ENCODE measurements at places on chromosomes 7 and 10.

DNA sequence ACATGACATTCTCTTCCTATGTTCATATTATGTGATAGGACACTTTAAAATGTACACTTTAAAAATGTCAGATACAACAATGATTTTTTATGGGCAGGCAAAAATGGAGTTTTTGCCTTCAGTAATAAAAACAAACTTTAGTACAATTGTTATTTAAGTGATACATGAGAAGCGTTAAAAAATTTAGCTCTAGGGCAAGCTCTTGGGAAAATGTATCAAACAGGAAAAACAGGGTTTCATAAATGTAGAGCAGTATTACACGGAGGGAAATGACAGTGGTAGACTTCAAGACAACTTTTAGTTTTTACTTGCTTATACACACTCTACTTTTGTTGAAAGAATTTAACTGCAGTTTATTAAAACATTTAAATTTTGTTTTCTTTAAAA is 1.5 kb downstream of the FHIP2A start:
- no peak for DNase-seq

DNA sequence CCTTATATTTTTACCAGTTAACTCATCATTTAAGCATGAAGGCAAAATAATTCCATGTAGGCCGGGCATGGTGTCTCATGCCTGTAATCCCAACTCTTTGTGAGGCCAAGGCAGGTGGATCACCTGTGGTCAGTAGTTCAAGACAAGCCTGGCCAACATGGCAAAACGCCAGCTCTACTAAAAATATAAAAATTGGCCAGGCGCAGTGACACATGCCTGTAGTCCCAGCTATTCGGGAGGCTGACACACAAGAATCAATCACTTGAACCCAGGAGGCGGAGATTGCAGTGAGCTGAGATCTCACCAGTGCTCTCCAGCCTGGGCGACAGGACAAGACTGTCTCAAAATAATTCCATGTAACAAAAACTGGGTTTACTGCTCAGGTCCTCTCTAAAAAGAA is 18.3 kb downstream of the HNRNPA2B1 start:
- DNase-seq: no peak

DNA sequence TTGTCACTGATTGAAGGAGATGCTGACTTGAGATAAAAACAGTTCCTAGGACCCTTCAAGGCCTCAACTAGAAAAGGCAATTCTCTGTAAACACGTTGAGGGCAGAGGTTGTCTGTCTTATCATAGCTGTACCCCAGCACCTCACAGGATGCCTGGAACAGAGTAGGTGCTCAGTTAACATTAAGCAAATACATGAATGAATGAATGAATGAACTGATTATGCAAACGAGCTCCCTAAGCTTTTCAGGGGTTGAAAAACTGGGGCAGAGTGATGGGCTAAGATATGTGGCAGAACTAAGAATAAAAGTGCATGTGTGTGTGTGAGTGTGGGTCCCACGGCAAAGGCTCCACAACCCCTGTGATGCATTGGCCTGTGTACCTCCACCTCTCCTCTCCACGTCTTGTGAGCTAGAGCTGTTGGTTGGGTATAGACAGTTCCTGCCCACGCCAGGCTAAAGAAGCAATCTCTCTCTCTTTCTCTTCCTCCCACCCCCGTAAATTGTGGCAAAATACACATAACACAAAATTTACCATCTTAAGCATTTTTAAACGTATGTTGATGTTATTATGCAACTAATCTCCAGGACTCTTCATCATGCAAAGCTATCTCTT is 20.9 kb upstream of the SMC3 start:
- DNase-seq: no peak

GRCh38 chr10:65931291-65932070 is 994.4 kb upstream of the LRRTM3 start:
- no peak for DNase-seq

DNA sequence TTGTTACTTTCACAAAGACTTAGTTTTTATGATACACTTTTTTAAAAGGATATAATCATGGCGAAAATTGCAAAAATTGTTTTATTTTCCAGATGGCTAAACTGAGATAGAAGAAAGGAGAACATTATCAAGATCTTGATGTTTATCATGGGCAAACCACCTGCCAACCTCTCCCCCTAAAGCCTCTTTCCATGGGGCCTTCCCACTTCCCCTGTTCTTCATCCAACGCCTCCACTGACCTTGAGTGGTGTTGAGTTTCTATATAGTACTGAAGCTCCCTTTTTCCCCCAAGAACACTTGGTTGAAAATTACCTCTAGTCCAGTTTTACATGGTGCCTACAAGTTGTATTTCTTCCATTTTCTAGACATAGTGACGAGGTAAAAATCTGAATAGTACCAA is 5.0 kb downstream of the CREB3L2 start:
- DNase-seq: no peak

GRCh38 chr7:2527505-2528467 is 8.2 kb downstream of the LFNG start:
- no peak for DNase-seq

DNA sequence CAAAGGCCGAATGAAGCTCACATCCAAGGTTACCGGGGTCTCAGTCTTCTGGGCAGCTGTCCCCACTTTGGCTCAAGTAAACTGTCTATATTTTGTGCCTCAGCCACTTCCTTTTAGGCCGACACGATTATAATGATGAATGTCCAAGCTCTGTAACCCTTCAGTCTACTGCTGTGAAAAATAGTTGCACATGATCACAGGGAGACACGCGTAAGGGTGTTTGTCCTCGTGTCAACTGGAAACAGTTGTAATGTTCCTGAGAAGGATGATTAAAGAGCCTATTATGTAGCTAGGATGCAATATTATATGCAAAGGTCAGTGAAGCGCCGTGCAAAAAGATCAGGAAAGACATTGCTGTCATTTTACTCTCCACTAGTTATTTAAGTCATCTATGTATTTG is 559.9 kb downstream of the SDK1 start:
- DNase-seq: no peak

GRCh38 chr10:73456187-73456890 is 23.0 kb upstream of the MSS51 start:
- no peak for DNase-seq

DNA sequence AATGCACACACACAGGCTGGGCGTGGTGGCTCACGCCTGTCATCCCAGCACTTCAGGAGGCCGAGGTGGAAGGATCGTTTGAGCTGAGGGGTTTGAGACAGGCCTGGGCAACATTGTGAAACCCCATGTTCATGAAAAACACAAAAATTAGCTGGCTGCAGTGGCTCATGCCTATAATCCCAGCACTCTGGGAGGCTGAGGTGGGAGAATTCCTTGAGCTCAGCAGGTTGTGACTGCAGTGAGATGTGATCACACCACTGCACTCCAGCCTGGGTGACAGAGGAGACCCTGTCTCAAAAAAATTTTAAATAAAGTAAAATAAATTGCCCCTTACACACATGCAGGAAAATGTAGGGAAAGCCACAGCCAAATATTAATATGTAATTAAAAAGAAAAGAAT is 44.1 kb downstream of the RNF32 start:
- no peak for DNase-seq

GRCh38 chr10:80503584-80504157 is 34.0 kb upstream of the SH2D4B start:
- no peak for DNase-seq
